ENCODE measurements at places on chromosomes 13 and 19. TPM values are rescaled to one million over a fixed set of nuclear protein-coding genes. Genes with fewer than 3 reads are reported as not detected.
A peak's percentile ranks its signal among the peaks of the same experiment; 100 is the strongest.

DNA sequence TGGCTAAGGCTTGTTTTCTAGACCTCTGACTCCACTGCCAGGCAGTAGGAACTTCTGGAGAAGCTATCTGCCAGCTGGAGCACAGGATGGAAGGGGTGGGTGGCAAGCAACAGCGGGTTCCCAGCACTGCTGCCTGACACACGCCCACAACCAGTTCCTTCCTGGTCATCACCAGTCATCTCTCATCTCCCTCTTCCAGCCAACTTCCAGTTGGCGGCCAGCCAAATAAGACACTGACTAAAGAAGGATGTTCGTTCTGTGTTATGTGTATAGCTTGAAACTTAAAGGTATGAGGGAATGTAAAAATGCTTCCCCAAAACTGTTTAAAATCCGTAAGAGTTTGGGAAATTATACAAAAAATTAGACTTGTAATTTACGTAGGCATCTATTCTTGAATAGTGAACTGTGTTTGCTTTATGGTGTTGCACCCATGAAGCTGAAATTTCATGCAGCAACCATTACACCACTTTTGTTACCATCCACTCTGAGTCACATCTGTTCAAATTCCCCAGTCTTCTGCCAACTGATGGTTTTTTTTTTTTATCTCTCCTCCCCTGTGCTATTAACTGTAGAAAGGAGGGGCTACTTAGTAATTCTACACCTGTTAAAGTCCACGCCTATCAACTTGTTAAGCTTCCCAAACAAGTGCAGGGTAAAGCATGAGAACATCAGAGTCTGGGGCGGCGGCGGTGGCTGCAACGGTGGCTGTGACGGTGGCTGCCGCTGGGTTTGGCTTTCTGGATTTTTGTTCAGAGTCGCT, 86.2 kb upstream of the FRY start:
- peaks cover 3% of the 10 kb centered on the region for H3K4me1 ChIP-seq
- DNase-seq, result peak; percentile 17
- H3K27ac ChIP-seq, result no peak overlapping the region
- H3K36me3 ChIP-seq, result no peaks in the 10 kb centered on the region

DNA sequence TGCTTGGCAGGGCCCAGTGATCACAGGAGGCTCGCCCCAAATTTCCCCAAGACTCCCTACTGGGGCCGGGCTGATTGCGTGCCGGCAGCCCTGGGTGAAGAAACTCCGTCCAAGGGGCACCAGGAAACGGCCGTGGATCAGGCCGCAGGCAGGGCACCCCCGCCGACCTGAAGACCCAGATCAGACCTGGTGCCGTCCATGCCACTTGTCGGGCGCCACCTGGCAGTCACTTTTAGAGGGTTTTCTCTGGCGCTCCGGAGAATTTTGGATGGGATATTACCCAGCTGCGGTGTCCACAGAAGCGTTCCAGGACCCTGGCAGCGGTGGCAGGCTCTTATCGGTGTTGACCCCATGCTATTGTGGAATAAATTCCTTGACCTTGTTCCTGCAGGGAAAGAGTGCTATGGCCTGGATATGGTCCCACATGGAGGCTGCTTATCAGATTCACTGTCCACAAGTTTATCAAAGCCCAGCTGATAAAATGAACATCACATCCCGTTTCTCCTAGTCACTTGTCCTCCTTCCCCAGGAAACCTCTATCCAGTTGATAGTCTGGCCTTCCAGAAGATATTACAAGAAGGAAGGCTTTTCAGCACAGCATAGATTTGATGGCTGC, 38.2 kb downstream of the IGFL2 start:
- H3K27ac ChIP-seq, result no peak overlapping the region
- H3K36me3 ChIP-seq, result no peaks in the 10 kb centered on the region
- H3K4me3 ChIP-seq, result no peak overlapping the region

DNA sequence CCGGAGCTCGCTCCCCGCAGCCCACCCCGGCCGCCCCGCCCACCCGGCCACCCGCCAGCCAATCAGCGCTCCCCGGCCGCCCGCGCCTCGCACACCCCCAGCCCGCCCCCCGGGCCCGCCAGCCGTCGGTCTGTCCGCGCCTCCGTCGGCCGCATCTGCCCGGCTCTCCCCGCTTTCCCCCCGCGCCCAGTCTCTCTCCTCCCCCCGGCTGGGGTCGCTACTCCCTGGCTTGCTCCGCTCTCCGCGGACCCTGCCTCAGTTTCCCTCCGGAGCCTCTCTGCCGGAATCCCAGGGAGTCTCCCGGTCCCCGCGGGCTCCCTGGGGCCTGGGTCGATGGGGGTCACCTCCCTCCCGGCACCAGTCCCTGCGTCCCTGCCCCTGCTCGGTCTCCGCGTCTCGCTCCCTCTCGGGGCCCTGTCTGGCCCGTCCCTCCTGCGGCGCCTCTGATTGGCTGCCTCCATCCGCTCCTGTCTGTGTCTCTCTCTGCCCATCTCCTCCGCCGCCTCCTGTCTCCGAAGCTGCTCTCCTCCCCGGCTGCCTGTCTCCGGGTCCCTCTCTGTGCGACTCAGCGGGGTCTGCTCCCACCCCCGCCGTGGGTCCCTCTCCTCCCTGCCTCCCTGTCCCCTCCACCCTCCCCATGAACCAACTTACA, 484 bp downstream of the IL11 start:
- no peak for DNase-seq
- peak overlapping the region; percentile 19 for H3K4me3 ChIP-seq
- H3K36me3 ChIP-seq, result no peaks in the 10 kb centered on the region
- H3K27me3 ChIP-seq, result peaks cover 39% of the 10 kb centered on the region
- H3K4me1 ChIP-seq, result peaks cover 4% of the 10 kb centered on the region

DNA sequence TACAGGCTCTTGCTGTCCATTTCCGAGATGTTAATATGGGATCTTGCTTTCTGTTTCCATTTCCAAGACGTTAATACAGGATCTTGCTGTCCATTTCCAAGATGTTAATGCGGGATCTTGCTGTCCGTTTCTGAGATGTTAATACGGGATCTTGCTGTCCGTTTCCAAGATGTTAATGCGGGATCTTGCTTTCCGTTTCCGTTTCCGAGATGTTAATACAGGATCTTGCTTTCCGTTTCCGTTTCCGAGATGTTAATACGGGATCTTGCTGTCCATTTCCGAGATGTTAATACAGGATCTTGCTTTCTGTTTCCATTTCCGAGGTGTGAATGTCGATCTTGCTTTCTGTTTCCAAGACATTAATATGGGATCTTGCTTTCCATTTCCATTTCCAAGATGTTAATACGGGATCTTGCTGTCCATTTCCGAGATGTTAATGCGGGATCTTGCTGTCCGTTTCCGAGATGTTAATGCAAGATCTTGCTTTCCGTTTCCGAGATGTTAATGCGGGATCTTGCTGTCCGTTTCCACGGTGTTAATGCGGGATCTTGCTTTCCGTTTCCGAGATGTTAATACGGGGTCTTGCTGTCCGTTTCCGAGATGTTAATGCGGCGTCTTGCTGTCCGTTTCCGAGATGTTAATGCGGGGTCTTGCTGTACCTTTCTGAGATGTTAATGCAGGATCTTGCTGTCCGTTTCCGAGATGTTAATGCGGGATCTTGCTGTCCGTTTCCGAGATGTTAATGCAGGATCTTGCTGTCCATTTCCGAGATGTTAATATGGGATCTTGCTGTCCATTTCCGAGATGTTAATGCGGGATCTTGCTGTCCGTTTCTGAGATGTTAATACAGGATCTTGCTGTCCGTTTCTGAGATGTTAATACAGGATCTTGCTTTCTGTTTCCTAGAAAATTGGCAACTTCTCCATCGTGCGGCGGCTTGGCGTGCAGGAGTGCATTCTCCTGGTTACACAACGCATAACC, 38.3 kb downstream of the PEX11G start:
- no peak overlapping the region for H3K4me3 ChIP-seq
- peaks cover 2% of the 10 kb centered on the region for H3K36me3 ChIP-seq
- no peaks in the 10 kb centered on the region for H3K27me3 ChIP-seq
- DNase-seq, result no peak
- no peaks in the 10 kb centered on the region for H3K4me1 ChIP-seq

GRCh38 chr19:13189600-13189999, 39.4 kb downstream of the IER2 start:
- H3K4me3 ChIP-seq, result no peak overlapping the region
- no peaks in the 10 kb centered on the region for H3K4me1 ChIP-seq
- H3K27ac ChIP-seq, result no peak overlapping the region
- no peaks in the 10 kb centered on the region for H3K36me3 ChIP-seq

DNA sequence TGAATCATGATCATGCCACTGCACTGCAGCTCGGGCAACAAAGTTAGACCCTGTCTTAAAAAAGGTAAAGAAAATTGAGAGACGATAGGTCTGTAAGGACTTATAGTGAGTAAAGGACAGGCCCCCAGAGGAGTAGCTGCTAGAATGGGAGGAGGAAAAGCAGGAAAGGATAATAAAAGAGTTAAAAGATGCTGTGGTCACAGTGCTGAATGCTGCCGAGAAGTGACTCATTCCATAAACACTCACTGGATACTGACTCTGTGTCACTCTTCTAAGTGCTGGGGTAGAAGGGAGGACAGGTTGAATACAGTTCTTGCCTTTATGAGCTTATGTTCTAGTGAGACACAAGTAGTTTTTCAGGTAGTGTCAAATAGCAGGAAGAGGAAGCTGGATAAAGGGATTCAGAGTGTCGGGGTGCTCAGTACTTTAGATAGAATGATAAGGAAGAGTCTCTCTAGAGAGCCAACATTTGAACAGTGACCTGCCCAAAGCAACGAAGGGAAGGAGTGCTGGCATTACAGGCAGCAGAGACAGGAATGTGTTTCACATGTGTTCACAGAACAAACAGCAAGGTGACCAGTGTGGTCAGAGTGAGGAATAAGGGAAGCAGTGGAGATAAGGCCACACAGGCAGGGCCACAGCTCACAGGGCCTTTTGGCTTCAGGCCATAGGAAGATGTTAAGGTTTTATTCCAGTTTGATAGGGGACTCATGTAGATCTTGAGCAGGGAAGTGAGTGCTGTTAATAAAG, 1240.5 kb downstream of the UQCRFS1 start:
- H3K36me3 ChIP-seq, result no peaks in the 10 kb centered on the region
- no peak overlapping the region for H3K27ac ChIP-seq
- H3K27me3 ChIP-seq, result no peaks in the 10 kb centered on the region
- no peaks in the 10 kb centered on the region for H3K4me1 ChIP-seq

Gene ZNF558
- 28.6 TPM for total RNA-seq

Gene CLEC11A
- total RNA-seq, result 26.2 TPM

Gene SLC25A41
- 0.18 TPM for total RNA-seq

Gene SLC10A2
- not detected for total RNA-seq

Gene USHBP1
- 3.5 TPM for total RNA-seq
